Activated CD8-positive, alpha-beta memory T cell treated with anti-CD3 and anti-CD28 coated beads, Interleukin-2, amount 10 ng/mL, durations not matched to agents 7 days and 5 days (primary cell): ENCODE measurements at places on chromosomes 1 and 21.

DNA sequence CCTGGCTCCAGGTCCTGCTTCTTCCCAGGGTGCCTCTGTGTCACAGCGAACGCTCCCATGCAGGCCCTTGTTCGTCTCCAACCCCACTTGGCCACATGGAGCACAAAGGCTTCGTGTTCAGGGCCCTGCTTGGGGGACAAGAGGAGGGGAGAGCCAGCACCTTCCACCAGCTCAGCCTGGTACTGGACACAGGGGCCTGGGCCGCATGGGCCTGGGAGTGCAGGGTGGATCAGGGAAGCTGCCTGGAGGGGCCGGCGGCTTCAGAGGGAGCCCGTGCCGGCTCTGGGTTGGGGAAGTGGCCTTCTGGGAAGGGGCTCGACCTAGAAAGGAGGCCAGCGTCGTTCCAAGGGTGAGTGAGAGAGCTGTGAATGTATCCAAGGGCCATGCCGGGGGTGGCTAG lies 53.0 kb downstream of the UMODL1 start:
- H3K4me3 ChIP-seq = no peak overlapping the region
- DNase-seq = no peak
- peaks cover 46% of the 10 kb centered on the region for H3K27me3 ChIP-seq
- no peak overlapping the region for H3K27ac ChIP-seq

GRCh38 chr1:82160036-82160435 lies 359.3 kb downstream of the ADGRL2 start:
- no peaks in the 10 kb centered on the region for H3K27me3 ChIP-seq
- no peak for DNase-seq
- H3K4me3 ChIP-seq = no peak overlapping the region
- H3K27ac ChIP-seq = no peak overlapping the region
- no peaks in the 10 kb centered on the region for H3K36me3 ChIP-seq

DNA sequence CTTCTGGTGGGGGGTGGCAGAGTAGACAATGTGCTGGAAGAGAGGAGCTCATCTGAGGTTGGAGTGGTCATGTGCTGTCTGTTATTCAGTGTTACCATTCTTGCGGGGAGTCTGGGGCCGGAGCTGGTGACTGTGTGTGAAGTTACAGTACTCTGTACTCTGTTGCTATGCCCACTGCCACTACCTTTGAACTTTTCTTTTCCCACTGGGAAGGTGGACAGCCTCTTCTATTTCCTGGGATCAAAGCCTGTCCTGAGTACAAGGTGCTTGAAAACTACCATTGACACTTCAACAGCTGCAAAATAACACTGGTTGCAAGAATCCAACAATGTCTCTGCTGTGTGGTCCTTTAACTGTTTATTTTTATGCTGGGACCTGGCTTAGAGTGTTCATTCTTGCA lies 66.4 kb upstream of the ZNF326 start:
- peaks cover 40% of the 10 kb centered on the region for H3K36me3 ChIP-seq
- H3K27me3 ChIP-seq = no peaks in the 10 kb centered on the region
- DNase-seq = no peak
- no peak overlapping the region for H3K27ac ChIP-seq
- no peaks in the 10 kb centered on the region for H3K4me1 ChIP-seq

GRCh38 chr1:181448461-181448860 lies 34.9 kb upstream of the CACNA1E start:
- no peak overlapping the region for H3K27ac ChIP-seq
- peaks cover 3% of the 10 kb centered on the region for H3K4me1 ChIP-seq
- no peaks in the 10 kb centered on the region for H3K36me3 ChIP-seq
- DNase-seq = no peak

DNA sequence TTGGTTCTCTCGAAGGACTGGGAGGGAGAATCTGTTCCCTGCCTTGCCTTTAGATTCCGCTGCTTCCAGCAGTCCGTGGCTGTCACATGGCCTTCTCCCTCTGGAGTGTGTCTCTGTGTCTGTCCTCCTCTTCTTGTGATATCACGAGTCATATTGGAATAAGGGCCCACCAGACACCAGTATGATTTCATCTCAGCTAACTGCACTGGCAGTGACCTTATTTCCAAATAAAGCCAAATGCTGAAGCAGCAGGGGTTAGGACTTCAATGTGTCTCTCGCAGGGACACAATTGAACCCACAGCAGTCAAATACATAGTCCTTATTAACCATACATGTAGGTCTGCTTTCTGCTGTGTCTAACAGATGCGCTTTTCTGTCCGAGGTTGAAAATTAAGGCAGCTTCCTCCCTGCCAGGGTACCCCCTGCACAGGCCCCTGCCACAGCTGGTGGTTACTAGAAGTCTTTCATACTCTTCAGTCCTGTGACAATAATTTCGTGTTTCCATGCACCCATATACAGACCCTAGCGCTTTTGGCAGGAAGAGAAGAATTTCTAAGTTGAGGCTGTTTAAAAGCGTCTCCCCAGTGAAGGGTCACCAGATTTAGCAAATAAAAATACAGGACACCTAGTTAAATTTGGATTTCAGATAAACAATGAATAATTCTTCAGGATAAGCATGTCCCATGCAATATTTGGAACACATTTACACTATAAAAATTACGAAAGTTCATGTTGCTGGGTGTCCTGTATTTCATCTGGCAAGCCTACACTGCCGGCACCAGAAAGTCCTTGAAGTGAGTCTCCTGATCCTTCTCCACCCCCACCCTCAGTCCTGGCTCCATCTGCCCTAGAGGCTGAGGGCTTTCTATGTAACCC lies 182.1 kb downstream of the ETS2 start:
- no peak overlapping the region for H3K4me3 ChIP-seq
- H3K36me3 ChIP-seq = peaks cover 2% of the 10 kb centered on the region
- no peak overlapping the region for H3K27ac ChIP-seq
- H3K27me3 ChIP-seq = peaks cover 25% of the 10 kb centered on the region
- peaks cover 26% of the 10 kb centered on the region for H3K4me1 ChIP-seq

- no peaks in the 10 kb centered on the region for H3K4me1 ChIP-seq
- H3K27ac ChIP-seq = no peak overlapping the region
- no peak for DNase-seq
- H3K27me3 ChIP-seq = no peaks in the 10 kb centered on the region
- H3K36me3 ChIP-seq = no peaks in the 10 kb centered on the region
These were observed 602.2 kb upstream of the ADAMTS5 start for GRCh38 chr21:27569091-27569490.

DNA sequence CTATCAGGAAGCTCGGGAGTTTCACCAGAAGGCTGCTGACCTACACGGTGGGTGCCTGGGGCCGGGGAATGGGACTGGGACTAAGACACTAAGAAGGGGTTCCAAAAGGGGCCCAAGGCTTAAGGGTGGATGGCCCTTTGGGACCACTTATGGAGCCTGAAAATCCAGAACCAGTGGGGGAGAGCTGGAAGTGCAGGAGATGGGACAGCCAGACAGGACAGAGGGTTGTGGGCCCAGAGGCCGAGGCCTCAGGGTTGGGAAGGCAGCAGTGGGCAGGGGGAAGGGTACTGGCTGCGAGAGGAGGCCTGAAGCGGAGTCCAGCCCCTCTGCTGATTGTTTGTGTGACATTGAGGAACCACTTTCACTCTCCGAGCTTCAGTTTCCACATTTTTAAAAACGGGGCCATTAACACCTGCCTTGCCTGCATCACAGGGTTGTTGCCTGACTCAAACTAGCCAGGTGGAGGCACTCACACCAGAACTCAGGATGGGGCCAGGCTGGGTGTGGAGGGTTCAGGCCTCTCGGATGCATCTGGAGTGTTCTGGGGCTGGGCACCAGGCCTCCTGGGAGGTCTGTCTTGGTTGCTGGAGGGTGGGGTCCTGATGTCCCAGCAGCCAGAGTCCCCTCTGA lies 3.0 kb downstream of the TTC24 start:
- H3K4me1 ChIP-seq = peaks cover 22% of the 10 kb centered on the region
- H3K27ac ChIP-seq = peak overlapping the region; percentile 94
- peak overlapping the region; percentile 82 for H3K4me3 ChIP-seq
- DNase-seq = peak; percentile 66
- no peaks in the 10 kb centered on the region for H3K27me3 ChIP-seq

- DNase-seq = no peak
- H3K27me3 ChIP-seq = no peaks in the 10 kb centered on the region
- H3K4me3 ChIP-seq = no peak overlapping the region
- H3K4me1 ChIP-seq = peaks cover 79% of the 10 kb centered on the region
- H3K27ac ChIP-seq = peak overlapping the region; percentile 47
These were observed 6.8 kb downstream of the SH2D2A start for GRCh38 chr1:156809711-156810366.

DNA sequence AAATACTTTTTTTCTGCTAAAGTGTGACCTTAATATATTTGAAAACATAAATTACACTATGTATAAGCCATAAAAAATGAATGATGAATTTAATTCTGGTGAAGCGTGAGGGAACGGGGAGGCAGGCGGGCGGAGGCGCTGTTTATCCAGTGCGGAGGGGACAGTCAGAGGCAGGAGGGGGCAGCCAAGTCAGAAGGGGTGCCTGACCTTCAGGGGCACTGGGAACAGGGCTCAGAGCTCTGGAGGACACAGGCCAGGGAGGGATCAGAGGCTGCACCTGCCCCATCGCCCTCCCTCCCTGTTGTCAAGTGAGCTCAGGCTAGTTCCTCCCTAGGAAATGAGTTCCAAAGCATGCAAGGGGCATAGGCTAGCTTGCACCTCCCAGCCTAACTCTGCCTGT lies 82.0 kb upstream of the CASZ1 start:
- no peak overlapping the region for H3K27ac ChIP-seq
- no peak for DNase-seq
- no peak overlapping the region for H3K4me3 ChIP-seq
- H3K36me3 ChIP-seq = no peaks in the 10 kb centered on the region
- peaks cover 5% of the 10 kb centered on the region for H3K27me3 ChIP-seq
- H3K4me1 ChIP-seq = no peaks in the 10 kb centered on the region

- H3K4me3 ChIP-seq = peak within 1 kb of the TSS; percentile 51
- peaks cover 8% of the 10 kb centered on the region for H3K36me3 ChIP-seq
- DNase-seq = no peak
These were observed at the start of gene PDE4B for GRCh38 chr1:65792669-65793358. Gene PDE4B (plus strand): TSS chr1:65792895.

DNA sequence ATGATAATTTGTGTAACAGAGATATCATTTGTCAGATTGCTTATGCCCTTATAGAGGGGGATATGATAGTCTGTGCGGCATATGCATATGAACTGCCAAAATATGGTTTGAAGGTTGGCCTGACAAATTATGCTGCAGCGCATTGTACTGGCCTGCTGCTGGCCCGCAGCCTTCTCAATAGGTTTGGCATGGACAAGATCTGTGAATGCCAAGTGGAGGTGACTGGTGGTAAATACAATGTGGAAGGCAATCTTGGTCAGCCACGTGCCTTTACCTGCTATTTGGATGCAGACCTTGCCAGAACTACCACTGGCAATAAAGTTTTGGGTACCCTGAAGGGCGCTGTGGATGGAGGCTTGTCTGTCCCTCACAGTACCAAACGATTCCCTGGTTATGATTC lies 82.4 kb downstream of the ZMYM4 start:
- H3K27me3 ChIP-seq = no peaks in the 10 kb centered on the region
- H3K36me3 ChIP-seq = peaks cover 2% of the 10 kb centered on the region
- H3K4me3 ChIP-seq = no peak overlapping the region
- H3K27ac ChIP-seq = no peak overlapping the region

- no peaks in the 10 kb centered on the region for H3K27me3 ChIP-seq
- peak; percentile 63 for DNase-seq
These were observed 800 bp downstream of the DR1 start for GRCh38 chr1:93346421-93346993.

GRCh38 chr1:228204958-228205357 lies 2.9 kb upstream of the OBSCN start:
- H3K36me3 ChIP-seq = no peaks in the 10 kb centered on the region
- no peaks in the 10 kb centered on the region for H3K27me3 ChIP-seq
- no peaks in the 10 kb centered on the region for H3K4me1 ChIP-seq
- H3K4me3 ChIP-seq = no peak overlapping the region

- no peaks in the 10 kb centered on the region for H3K27me3 ChIP-seq
- DNase-seq = no peak
- peaks cover 65% of the 10 kb centered on the region for H3K4me1 ChIP-seq
These were observed 316 bp downstream of the AP4B1 start for GRCh38 chr1:113904293-113904673.

DNA sequence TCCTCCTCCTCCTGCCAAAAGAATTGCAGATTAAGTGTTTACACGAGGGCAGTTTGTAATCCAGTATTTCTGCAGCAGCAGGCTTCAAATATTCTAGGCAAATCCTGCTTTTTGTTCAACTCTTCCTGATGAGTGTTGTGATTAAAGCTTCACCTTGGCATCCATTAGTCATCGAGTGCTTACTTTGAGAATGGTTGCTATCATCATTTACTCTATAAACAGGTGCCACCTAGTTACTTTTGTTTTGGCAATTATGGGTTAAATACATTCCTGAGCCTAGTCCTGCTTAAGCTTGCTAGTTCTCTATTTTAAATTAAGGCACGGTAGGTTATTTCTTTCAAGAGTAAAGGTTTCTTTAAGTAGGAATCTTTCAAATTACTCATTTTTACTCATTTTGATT lies 20.3 kb downstream of the PDC start:
- H3K27me3 ChIP-seq = no peaks in the 10 kb centered on the region
- H3K36me3 ChIP-seq = peaks cover 9% of the 10 kb centered on the region
- H3K4me1 ChIP-seq = peaks cover 18% of the 10 kb centered on the region
- H3K27ac ChIP-seq = no peak overlapping the region

DNA sequence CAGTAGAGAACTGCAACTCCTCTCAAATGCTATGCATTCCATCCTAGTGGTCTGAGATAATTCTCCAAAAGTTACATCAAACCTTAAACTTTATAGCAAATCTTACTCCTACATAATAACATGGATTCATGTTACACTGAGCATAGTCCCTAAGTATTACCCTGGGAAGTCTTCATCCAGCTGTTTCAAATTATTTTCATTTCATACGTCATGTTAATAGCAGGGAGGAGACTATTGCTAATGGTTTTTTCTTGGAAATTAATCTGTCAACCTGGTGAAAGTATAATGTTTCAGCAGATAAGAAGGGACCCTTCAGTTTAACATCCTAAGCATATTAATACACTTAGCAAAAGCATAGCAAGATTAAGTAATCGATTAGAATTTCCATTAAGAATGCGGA lies 318.1 kb downstream of the USP25 start:
- no peak overlapping the region for H3K4me3 ChIP-seq
- no peaks in the 10 kb centered on the region for H3K4me1 ChIP-seq
- H3K27me3 ChIP-seq = no peaks in the 10 kb centered on the region
- H3K27ac ChIP-seq = no peak overlapping the region
- no peaks in the 10 kb centered on the region for H3K36me3 ChIP-seq

GRCh38 chr1:52238887-52239707 lies 97.2 kb downstream of the ZFYVE9 start:
- H3K4me1 ChIP-seq = peaks cover 2% of the 10 kb centered on the region
- H3K36me3 ChIP-seq = no peaks in the 10 kb centered on the region
- H3K4me3 ChIP-seq = no peak overlapping the region
- H3K27ac ChIP-seq = no peak overlapping the region
- DNase-seq = no peak

- peak; percentile 62 for DNase-seq
- peaks cover 6% of the 10 kb centered on the region for H3K36me3 ChIP-seq
- H3K27ac ChIP-seq = no peak overlapping the region
- H3K4me1 ChIP-seq = peaks cover 12% of the 10 kb centered on the region
- no peak overlapping the region for H3K4me3 ChIP-seq
These were observed 43.5 kb downstream of the CHIA start for GRCh38 chr1:111334169-111334568.

- H3K27me3 ChIP-seq = no peaks in the 10 kb centered on the region
- no peaks in the 10 kb centered on the region for H3K36me3 ChIP-seq
- no peak overlapping the region for H3K27ac ChIP-seq
- DNase-seq = no peak
- H3K4me1 ChIP-seq = peaks cover 2% of the 10 kb centered on the region
These were observed 303.3 kb upstream of the DEPDC1 start for GRCh38 chr1:68800182-68800581.
